Chondrocyte (in vitro differentiated cells): ENCODE measurements at places on chromosomes 7 and 10. TPM values are rescaled to one million over a fixed set of nuclear protein-coding genes. Genes with fewer than 3 reads are reported as not detected.

The CCDC3 gene
- 32.4 to 145 TPM (median 141 TPM) in 3 replicates for total RNA-seq

The SUN3 gene
- total RNA-seq: not detected in 3 replicates

The DYNC1I1 gene
- 17.4 to 80.2 TPM (median 21.0 TPM) in 3 replicates for total RNA-seq

The DENND2A gene
- 6.5 to 16.3 TPM (median 16.0 TPM) in 3 replicates for total RNA-seq

The PTF1A gene
- not detected in 3 replicates for total RNA-seq

- H3K36me3 ChIP-seq: peaks cover 3% of the 10 kb centered on the region
- no peak overlapping the region for H3K27ac ChIP-seq
- no peaks in the 10 kb centered on the region for H3K27me3 ChIP-seq
- no peak for DNase-seq
- peaks cover 8% of the 10 kb centered on the region for H3K4me1 ChIP-seq
Measured at GRCh38 chr10:110474017-110474416, 23.7 kb upstream of the DUSP5 start.

DNA sequence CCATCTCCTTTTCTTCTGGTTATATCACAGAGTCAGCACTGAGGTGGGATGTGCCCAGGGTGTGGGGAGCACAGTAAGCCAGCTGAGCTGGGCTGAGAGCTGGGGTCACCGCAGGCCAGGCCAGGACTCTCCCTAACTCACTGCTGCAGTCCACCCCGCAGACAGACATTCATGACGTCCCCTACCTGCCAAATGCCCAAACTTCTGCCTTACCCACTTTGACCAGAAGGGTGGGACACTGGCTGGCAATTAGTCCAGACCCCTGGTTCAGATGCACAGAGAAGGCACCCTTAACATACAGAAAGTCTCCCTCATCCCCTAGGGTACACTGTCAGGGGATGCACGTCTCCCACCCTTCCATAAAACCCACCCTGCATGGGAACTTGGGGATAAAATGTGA is 2.1 kb downstream of the DRGX start:
- H3K4me3 ChIP-seq: no peak overlapping the region
- DNase-seq: no peak
- H3K27ac ChIP-seq: no peak overlapping the region
- peaks cover 19% of the 10 kb centered on the region for H3K4me1 ChIP-seq
- peaks cover 82% of the 10 kb centered on the region for H3K27me3 ChIP-seq

DNA sequence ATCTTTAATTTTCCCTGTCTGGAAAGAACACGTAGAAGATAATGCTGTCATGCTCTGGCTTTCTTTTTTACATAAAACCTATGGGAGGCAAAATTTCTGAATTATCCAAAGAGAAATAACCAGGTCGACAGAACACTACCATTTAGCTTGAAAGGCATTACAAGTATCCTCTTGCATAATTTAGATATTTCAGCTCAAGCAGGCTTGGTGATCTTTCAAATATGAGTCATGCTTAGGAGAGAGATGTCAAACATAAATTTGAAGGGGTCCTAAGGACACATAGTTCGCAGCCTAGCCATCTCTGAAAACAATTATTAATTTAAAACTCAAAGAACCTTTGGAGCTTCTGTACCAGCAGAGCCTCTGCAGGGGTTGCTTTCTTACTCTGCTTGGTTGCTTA is 100.9 kb downstream of the FAS start:
- H3K27ac ChIP-seq: no peak overlapping the region
- H3K4me1 ChIP-seq: peaks cover 13% of the 10 kb centered on the region
- H3K27me3 ChIP-seq: no peaks in the 10 kb centered on the region
- no peaks in the 10 kb centered on the region for H3K36me3 ChIP-seq
- no peak overlapping the region for H3K4me3 ChIP-seq

GRCh38 chr10:21022821-21023220 is 125.7 kb upstream of the NEBL start:
- DNase-seq: no peak
- no peak overlapping the region for H3K27ac ChIP-seq
- no peaks in the 10 kb centered on the region for H3K4me1 ChIP-seq
- no peaks in the 10 kb centered on the region for H3K36me3 ChIP-seq
- peaks cover 2% of the 10 kb centered on the region for H3K27me3 ChIP-seq

GRCh38 chr10:131806146-131806545 is 94.7 kb upstream of the PPP2R2D start:
- H3K36me3 ChIP-seq: no peaks in the 10 kb centered on the region
- H3K4me3 ChIP-seq: no peak overlapping the region
- H3K27me3 ChIP-seq: peaks cover 5% of the 10 kb centered on the region
- no peak for DNase-seq
- H3K4me1 ChIP-seq: no peaks in the 10 kb centered on the region
- H3K27ac ChIP-seq: no peak overlapping the region

DNA sequence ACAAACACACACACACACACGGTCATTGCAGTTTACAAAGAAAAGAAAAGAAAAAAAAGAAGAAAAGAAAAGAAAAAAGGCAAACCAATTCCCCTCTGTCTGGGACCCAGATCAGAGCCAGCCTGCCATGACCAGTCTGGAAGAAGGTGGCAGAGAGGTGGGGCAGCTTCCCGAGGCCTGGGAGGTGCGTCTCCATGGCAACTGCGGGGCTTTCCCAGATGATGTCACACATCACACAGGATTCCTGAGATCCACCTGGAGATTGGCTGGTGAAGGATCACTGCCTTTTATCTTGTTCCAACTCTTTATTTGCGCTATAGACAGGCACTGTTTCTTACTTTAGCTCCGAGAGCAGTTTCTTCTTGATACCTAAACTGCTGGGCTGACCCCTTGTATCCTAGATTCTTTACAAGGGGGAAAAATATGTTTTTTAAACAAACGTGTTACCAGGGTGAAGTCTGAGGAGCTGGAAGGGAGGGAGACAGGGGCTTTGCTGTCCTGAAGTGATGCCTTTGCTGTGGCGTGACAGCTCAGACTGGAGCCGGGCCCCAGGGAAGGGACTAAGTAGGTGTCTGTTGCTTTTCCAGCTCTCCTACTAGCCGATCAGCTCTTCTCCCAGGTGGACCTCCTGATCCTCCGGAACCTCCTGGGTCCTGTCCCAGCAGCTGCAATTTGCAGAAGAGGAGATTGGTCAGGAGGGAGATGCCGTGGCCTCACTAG is 298.5 kb downstream of the KLF6 start:
- no peak for DNase-seq
- H3K27me3 ChIP-seq: peaks cover 2% of the 10 kb centered on the region
- no peak overlapping the region for H3K4me3 ChIP-seq
